ENCODE measurements at places on chromosomes 6 and 20.

- no peak for DNase-seq
Measured at GRCh38 chr20:41905199-41905598, 287.0 kb upstream of the CHD6 start.

GRCh38 chr6:64000818-64001491 is 365.4 kb downstream of the PHF3 start:
- DNase-seq = no peak

DNA sequence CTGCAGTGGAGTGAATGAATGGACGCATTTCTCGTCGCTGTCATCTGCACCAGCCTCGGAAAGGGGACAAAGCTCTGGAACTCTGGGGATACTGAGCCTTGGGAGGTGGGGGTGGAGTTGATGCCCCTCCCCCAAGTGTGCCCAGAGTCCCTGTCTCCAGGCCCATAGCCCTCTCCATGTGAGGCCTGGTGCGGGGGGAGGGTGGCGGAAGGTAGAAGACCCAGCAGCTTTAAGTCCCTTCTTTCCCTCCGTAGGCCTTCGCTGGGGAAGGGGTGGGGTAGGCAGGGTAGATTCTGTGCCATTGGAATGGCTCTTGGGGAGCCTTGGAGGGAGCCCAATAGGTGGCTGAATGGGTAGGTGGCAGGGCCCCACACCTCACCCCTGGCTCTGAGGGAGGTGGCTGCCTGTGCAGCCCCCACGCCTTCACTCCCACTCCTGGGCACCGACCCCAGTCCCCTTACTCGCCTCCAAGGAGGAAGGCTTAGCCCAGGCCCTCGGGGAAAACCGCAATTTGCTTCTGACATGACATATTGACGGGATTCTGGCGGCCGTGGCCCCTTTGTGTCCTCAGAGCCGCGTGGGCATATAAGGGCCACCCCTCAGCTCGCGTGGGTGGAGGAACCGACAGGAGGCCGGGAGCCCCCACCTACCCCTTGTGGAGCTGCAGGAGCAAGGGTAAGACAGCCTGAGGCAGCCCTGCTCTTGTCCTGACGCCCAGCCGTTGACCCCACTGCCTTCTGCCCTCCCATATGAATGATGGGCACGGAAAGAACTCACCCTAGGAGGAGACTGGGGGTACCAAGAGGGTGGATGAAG is at the start of gene BPIFB3:
Gene BPIFB3 (plus strand): TSS at position 613 of the 816 bp plus-strand sequence. CDS start 1,533 bp downstream, outside the sequence.
- no peak for DNase-seq

GRCh38 chr20:2237059-2237458 is 58.7 kb upstream of the TGM3 start:
- peak; percentile 94 for DNase-seq

DNA sequence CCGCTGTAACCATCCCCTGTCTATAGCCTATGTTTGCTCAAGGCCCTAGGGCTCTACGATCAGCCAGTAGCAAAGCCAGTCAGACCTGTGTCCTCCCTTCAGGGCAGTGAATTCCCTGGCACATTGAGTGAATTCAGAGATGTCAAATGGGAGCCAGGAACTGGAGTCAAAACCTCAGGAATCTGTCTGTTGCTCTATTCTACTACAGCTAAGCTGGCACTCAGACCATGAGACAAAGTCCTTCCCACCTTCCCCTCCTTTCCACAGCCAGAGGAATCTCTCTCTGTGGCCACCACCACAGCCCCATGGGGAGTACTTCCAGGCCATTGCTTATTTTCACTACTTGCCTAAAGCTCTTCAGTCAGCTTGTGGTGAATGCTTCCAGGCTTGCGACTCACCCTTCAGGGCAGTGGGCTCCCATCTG is 82.0 kb downstream of the PKIB start:
- DNase-seq = no peak

DNA sequence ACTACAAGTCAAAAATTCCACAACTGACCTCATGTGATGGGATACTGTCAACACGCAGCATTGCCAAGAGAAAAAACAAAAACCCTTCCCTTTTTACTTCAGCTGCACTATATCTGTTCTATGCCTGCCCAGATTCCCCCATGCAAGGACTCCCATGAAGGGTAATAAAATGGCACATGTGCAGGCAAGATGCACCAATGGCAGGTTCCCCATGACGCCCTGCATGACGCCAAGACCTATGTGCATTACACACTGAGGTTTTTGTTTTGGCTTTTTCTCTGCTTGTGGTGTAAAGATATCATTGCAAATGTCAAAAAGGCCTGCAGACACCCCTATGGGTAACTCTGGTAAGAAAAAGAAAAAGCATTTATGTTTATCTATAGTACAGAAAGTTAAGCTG is 403.4 kb downstream of the HDGFL1 start:
- no peak for DNase-seq

DNA sequence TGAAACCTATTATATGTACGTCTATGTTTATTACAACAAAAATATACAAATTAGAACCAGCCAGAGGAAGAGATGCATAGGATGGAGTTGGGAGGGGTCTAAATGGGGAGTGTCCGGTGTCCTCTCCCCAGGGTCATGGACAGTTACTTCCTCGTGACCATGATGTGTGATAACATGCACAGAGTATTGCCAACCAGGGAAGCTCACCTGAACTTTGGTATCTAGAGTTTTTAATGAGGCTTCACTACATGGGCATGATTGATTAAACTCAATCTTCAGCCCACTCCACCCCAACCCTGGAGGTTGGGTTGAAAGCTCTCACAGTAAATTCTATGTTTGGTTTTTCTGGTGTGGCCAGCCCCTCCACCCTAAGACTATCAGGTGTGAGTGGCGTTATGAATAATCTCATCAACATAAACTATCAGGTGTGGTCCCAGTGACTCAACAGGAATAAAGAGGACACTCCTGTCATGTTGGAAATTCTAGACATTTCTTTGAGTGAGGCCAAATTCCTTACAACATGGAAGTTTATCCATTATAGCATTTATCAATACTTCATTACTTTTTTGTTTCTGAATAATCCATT is 36.4 kb upstream of the FKBP1A start:
- no peak for DNase-seq

- DNase-seq = no peak
Measured at GRCh38 chr6:168451805-168452517, 11.0 kb downstream of the SMOC2 start.

DNA sequence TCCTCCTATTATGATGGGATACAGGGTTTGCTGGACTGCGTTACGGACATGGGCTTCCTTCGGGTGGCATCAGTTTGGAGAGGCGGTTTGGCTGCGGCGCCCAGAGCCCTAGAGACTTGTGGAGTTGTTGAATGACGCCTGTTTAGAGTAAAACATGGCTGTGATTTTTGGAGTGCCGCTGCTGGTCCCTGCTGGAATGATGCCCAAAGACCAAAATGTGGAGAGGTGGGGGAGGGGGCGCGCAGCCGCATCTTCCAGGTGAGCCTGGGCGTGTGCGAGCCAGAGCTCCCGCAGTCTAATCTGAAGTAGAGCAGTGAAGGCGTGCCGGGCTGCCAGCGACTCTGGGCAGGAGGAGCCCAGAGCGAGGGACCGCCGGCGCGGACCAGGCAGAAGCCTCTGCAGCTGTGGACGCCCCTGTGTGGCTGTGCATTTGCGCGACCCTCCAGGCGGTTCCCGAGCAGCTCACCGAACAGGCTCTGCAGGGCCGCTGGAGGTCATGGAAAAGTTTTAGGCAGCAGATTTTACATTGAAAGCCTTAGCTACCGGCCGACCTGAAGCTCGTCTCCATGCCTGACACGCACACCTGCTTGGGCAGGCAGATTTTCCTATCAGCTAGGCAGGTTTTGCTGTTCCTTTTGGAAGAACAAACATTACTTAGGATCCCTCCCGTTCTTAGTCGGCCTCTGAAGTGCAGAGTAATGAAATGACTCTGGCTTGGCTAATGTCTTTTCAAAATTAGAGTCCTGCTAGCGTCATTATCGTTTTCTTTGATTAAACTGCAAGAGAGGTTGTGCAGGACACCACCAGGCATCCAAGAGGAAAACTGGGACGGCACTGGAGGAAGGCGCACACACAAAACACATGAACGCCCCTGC is 298.2 kb downstream of the PHACTR1 start:
- DNase-seq = no peak

- DNase-seq = no peak
Measured at GRCh38 chr20:53623454-53624211, 30.0 kb upstream of the ZNF217 start.

- no peak for DNase-seq
Measured at GRCh38 chr20:53739799-53740785, 146.5 kb upstream of the ZNF217 start.

GRCh38 chr20:46582648-46583047 is 32.2 kb upstream of the OCSTAMP start:
- no peak for DNase-seq

DNA sequence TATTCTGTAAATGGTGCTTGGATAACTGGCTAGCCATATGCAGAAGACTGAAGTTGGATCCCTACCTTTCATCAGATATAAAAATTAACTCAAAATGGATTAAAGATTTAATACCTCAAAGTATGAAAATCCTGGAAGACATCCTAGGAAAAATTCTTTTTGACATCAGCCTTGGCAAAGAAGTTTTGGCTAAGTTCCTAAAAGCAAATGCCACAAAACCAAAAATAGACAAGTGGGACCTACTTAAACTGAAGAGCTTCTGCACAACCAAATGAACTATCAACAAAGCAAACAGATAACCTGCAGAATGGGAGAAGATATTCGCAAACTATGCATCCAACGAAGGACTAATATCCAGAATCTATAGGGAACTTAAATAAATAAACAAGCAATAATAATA is 60.3 kb upstream of the RIPPLY2 start:
- DNase-seq = no peak

DNA sequence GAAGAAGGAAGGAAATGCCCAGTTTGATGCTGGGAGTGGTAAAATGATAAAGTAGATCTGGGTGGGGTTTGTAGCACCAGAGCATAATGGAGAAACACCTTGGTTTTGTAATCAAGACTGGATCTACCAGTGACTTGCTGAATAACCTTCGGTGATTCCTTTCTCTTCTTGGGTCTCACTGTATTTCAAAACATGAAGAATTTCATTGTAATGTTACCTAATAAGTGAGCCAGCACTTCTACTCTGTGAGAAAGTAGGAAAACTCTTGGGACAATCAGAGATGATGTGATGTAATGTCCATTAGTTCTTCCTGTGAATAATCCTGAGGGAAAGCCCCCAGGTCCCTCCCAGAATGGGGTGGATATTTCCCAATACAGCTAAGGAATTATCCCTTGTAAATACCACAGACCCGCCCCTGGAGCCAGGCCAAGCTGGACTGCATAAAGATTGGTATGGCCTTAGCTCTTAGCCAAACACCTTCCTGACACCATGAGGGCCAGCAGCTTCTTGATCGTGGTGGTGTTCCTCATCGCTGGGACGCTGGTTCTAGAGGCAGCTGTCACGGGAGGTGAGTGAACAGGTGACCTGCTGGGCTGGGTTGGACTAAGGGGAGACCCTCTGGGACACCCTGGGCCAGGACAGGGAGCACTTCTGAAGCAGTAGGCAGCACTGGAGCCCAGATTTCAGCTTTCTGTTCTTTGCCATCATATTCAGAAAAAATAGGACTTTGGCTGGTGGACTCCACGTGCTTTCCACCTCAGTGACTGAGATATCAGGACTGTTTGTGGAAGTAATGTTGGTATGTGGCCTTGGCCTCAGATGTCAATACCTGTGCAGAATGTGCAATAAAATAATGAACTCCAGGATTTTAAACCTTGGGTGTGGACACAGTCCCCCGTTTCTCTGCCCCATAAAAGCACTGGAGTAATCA is at the start of gene PI3:
Gene PI3 (plus strand): TSS at position 469 of the 931 bp plus-strand sequence. CDS start 21 bp downstream, at position 490.
- no peak for DNase-seq

- no peak for DNase-seq
Measured at GRCh38 chr20:63433756-63434531, 38.5 kb downstream of the KCNQ2 start.

- no peak for DNase-seq
Measured at GRCh38 chr6:17476511-17476910, 83.1 kb downstream of the CAP2 start.

DNA sequence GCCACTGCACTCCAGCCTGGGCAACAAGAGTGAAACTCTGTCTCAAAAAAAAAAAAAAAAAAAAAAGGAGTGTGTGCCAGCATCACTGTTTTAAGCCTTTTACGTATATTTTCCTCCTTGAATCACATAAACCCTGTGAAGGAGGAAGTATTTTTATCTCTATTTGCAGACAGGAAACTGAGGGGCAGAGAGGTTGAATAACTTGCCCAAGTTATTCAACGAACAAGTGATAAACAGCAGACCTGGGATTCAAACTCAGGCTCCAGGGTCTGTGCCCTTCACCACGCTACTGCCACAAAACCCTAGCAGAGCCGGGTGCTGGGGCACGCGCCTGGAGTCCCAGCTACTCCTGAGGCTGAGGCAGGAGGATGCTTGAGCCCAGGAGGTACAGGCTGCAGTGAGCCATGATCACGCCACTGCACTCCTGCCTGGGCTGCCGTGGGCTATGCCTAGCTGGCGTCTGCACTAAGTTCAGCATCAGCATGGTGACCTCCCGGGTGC is 9.4 kb upstream of the AVP start:
- DNase-seq = no peak

DNA sequence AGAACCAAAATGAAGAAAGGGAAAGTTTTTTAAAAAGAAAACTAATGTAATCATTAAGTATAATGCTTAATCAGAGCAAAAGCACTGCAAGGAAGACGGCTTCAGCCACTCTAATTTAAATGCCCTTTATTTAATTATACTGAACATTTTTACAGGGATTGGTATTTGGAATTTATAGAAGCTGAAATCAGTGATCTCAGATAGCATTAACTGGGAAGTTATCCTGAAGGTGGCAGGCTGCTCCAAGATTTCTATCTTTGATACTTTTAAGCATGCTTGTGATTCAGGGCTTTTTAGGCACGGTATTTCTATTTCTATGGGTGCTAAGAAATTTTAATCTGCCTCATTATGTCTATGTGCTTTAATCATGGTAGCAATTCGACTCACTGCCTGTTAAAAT is 1.3 kb upstream of the NDUFAF4 start:
- DNase-seq = no peak

GRCh38 chr20:52874241-52874640 is 97.9 kb upstream of the TSHZ2 start:
- DNase-seq = no peak

DNA sequence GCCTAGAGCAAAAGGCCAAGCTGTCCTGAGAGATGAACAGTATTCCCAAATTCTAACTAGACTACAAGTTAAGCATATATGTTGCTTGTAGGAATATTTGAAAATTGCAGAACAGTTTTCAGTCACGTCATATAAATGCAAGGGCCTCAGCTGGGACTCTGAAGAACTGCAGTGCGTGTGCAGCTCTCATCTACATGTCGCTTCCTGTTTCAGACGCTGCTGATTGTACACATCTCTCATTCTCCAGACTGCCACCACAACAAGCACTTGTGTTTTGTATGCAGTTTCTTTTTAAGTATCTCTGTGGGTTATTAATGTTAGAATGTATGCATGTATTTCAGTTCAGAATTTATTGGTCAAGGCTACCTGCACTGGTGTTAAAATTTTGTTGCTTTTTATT is 119.7 kb downstream of the MAP3K4 start:
- no peak for DNase-seq

- DNase-seq = no peak
Measured at GRCh38 chr6:27889275-27889627, 22.9 kb downstream of the OR2B2 start.

Data from keratinocyte (primary cell).